ENCODE measurements at places on chromosomes 2 and 18. TPM values are rescaled to one million over a fixed set of nuclear protein-coding genes. Genes with fewer than 3 reads are reported as not detected.

Gene STPG4
- total RNA-seq: 0.39 TPM

- DNase-seq: no peak
Observed at GRCh38 chr2:224831530-224831929, 115.4 kb upstream of the CCDC195 start.

DNA sequence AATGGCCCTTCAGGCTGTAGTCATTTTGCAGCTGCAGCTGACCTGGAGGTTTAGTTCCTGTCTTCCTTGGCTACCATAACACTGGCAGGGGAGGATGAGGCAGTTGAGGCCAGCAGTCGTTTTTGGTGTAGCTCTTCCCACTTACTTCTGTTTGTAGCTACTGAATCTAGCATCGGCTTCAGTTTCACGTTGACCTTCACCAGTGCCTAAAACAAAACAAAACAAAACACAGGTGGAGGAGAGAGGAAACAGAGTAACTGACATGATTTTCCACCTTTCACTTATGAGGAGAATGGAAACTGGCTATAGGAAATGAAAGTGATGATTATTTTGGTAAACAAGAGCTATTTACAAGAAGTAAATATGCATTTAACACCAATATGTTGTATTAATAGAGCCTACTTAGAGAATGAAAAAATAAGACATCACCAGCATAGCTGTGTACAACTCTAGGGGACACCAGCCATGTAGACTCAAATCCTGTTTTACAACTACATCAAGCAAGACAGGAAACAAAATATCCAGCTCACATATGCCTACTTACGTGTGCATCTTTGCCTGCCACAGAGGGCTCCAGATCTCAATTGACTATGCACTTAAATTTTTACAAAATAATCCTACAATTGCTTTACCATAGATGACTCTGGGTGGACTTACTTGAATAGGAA lies 236.9 kb downstream of the AGPS start:
- DNase-seq: no peak

Gene ELOA2
- not detected for total RNA-seq

- DNase-seq: no peak
Observed at GRCh38 chr2:209653134-209653533, 118.5 kb upstream of the UNC80 start.

GRCh38 chr18:10240973-10241372 lies 213.5 kb upstream of the APCDD1 start:
- no peak for DNase-seq

Gene CCDC74A
- total RNA-seq: 1.3 TPM

- DNase-seq: no peak
Observed at GRCh38 chr2:204862809-204863208, 317.5 kb downstream of the PARD3B start.

DNA sequence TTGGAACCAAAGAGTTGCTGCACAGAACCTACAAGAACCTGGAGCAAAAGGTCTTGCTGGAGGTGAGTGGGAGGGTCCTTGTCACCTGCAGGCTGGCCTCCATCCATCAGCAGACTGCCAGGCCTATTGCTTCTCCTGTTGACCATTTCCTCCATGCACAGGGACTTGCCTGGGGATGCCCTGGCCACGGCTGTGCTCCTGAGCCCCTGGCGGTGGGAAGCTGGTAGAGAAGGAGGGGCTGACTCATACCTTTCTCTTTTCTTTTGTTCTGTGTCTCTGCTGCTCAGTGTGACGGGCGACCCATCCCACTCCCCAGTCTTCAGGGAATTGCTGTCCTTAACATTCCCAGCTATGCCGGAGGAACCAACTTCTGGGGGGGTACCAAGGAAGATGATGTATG lies 102.6 kb downstream of the DGKD start:
- DNase-seq: no peak

Gene UNC80
- not detected for total RNA-seq

DNA sequence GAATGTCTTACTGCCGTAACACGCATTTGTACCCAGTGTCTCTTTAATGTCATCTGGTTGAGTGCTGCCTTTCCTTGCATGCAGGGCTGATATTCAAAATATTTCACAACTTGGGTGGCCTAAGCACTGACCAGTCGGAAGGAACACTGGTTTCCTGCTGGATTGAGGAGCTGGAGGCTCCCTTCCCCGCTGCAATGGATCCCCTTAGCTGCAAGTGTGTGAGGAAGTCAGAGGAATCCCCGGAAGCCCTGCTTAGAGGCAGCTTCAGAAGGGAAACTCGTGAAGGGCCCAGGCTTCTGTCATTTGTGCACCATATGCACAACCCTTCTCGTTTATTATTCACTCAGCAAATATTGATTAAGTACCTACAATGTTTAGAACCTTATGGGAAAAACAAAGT lies 33.2 kb upstream of the SP3 start:
- no peak for DNase-seq

GRCh38 chr2:232523682-232524597 lies 2.0 kb upstream of the CHRND start:
- no peak for DNase-seq

Gene MYOM1
- 3.3 TPM for total RNA-seq

Gene CTAGE1
- not detected for total RNA-seq

DNA sequence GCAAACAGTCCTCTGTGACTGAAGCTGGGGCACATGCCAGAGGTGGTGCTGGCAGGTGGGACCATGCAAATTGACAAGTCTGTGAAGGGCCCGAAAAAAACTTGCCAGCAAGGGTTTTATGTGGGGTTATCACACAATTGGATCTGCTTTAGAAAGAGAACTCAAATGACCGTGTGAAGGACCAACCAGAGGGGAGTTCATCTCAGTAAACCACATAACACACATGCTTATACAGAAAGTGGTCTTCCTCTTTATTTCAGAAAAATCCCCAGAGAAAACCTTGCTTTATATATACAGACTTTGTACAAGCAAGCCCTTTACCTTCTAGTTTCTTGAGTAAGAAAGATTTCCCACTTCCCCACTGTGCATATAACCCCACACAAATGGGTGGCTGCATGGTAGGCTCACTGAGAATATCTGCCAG lies 46.7 kb downstream of the KIDINS220 start:
- no peak for DNase-seq

DNA sequence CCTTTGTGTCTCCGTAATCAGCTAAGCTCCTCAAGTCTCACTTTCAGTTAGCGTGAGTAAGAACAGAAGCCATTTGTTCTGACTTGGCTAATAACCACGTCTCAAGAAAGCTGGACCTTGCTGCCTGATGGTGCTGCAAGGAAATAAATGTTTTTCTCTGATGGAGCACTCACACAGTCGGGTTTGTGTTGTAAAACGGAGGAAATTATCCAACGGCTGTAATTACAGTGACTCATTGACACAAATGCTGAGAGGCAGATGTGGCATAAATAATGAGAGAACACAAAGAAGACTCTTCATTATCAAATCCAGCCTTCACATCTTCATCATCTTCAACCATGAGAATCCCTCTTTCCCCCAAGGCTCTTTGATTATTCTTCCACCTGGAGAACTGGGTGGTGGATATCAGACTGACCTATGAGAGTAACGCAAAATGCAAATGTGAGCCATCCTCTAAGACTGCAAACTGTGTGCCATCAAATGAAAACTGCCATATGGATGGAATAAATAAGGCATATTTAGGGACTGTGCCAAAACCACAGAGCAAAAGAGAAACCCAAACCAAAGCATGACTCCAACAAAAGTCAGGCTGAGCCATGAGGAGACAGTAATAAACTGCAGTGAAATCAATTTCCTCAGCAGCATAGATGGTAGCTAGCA lies 252.6 kb downstream of the RND3 start:
- DNase-seq: no peak

Gene ATP9B
- total RNA-seq: 61.1 TPM

DNA sequence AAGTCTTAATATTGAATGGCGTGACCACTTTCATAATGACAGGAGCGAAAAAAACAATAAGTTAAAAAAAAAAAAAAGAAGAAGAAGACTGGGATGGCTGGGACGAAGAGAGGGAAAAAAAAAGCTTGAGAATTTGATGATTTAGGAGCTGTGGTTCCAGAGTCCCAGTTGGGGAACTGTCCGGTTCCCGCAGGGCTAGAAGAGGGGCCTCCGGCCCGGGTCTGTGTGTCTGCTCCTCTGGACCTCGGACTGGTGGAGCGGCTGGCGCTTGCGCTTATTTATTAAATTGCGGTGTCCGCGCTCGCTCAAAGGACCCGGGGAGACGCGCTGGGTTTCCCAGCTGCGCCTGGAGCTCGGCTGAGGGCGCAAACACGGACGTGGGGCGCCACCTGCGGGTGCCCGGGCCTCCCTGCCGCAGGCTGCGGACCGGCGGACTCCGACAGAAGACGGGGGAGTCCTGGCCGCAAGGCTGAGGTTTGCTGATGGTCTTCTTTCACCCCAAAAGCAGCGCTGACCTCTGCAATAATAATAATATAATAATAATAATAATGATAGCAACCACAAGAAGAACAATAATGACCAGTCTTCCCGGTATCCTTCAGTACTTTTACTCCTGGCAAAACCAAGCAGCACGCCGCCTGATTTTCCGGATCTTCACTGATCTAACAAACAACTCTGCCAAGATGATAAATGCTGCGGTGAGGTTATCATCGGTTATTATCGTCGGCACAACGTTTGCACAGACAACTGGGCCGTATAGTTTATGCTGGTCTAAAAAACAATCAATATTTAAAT lies at the start of gene CBLN2:
TSS of gene CBLN2 (minus strand) at position 251 of the 795 bp plus-strand sequence. CDS start 2,182 bp downstream, outside the sequence.
- DNase-seq: no peak

GRCh38 chr18:77113361-77114151 lies 19.0 kb downstream of the MBP start:
- DNase-seq: no peak

DNA sequence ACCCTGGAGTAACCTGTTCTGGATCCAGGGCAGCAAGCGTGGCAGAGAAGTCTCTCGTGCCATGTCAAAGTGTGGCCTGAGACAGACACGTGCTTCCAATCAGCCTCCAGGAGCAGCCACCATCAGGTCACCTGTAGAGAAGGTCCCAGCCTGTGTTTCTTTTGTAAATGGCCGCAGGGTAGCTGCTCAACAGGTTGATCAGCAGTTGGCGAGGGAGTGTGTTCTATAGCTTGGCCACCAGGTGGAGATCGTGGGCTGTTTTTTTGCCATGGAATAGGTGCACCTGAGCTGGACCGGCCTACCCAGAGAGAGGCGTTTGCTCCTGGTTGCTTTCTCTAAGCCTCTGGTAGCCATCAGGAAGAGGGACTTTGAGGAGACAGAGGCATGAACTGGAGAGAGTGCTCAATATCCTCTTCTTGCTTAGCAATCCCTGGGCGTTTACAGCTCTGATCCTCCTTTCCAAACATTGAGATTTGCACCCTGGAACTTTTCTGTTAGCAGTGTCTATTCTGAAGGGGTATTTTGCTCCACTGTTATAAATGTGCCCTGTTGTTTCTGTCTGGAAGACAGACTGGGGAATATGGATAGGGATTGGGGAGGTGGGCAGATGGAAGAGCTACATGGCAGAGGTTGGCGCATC lies 34.2 kb upstream of the EN1 start:
- DNase-seq: peak; percentile 52

- DNase-seq: no peak
Observed at GRCh38 chr18:55322178-55322735, 265.7 kb downstream of the TCF4 start.

DNA sequence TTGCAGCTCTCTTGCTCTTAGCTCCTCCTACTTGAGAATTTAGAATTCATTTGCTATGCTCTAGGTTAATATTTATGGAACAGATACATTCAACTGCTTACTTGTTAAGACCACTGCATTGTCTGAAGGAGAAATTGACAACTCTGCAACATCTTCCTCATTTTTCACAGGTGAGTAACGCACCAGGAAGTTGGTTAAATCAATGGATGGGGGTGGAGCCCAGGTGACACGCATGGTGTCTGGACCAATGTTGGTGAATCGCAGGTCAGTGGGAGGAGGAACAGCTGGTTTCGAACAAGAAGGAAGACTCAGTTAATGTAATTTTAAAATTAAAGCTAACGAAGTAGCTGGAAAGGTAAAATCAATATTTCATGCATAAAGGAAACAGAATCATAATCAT lies 44.3 kb downstream of the FN1 start:
- no peak for DNase-seq

DNA sequence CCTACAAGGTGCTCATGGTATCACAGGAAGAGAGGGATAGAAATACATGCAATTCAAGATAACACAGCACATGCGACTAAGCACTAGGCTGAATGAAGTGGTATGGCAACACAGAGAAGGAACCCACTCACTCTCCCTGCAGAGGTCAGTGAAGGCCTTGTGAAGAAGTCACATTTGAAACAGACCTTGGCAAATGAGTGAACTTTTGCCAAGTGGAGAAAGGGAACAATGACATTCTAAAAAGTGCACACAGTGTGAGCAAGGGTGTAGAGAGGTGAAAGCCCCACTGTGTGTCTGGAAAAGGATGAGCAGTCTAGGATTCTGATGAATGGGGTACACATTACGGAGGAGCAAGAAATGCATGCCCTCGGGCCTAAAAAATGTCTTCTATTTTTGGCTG lies 23.3 kb downstream of the KLF7 start:
- peak; percentile 37 for DNase-seq

- no peak for DNase-seq
Observed at GRCh38 chr18:51426996-51427395, 229.5 kb upstream of the MEX3C start.

Gene LBH
- 127 TPM for total RNA-seq

- no peak for DNase-seq
Observed at GRCh38 chr2:153388246-153388645, 90.3 kb downstream of the RPRM start.

DNA sequence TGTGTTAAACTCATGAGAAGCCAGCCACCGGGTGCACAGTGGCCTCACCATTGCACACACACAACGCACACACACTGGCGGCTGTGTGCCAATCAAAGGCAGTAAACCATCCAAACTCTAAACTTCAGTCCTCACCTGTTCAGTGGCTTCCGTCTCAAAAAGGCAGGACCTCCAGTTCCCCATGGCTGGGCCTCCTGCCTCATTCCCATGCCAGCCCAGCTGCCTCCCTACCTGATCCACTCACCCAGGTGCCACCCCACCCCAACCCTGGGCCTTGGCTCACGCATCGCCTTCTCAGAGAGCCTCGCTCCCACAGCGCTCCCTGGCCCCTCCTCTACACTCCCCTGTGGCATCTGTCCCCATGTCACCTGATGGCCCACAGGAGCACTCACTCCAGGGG lies 190.9 kb downstream of the EIPR1 start:
- DNase-seq: no peak

Gene SLC16A14
- 0.44 TPM for total RNA-seq

GRCh38 chr2:60215386-60215901 lies 338.0 kb downstream of the BCL11A start:
- DNase-seq: no peak

- DNase-seq: no peak
Observed at GRCh38 chr2:105809723-105810122, 65.0 kb downstream of the NCK2 start.

- DNase-seq: no peak
Observed at GRCh38 chr2:180578441-180578840, 402.0 kb upstream of the UBE2E3 start.

GRCh38 chr2:71941726-71942525 lies 205.7 kb downstream of the CYP26B1 start:
- no peak for DNase-seq

GRCh38 chr18:10519999-10520935 lies 5.6 kb upstream of the NAPG start:
- peak; percentile 64 for DNase-seq
